Sciatic nerve (tissue), 2 donors: ENCODE measurements at places on chromosomes 2 and 18. TPM values are rescaled to one million over a fixed set of nuclear protein-coding genes. Genes with fewer than 3 reads are reported as not detected.
A peak's percentile ranks its signal among the peaks of the same experiment; 100 is the strongest.

POTEC gene
- total RNA-seq, result not detected

WBP1 gene
- 68.6 TPM for total RNA-seq

CRYBA2 gene
- total RNA-seq, result not detected

INHA gene
- 0.53 TPM for total RNA-seq

NOSTRIN gene
- total RNA-seq, result 36.2 TPM

NT5DC4 gene
- not detected for total RNA-seq

VWA3B gene
- total RNA-seq, result 0.80 TPM

HOXD11 gene
- total RNA-seq, result 0.40 TPM

IL1R2 gene
- 5.7 TPM for total RNA-seq

DPP4 gene
- 11.8 TPM for total RNA-seq

SLC66A2 gene
- total RNA-seq, result 65.2 TPM

LOXHD1 gene
- 0.89 TPM for total RNA-seq

RRM2 gene
- total RNA-seq, result 1.0 TPM

GRCh38 chr2:196534495-196534894 lies 105.0 kb upstream of the CCDC150 start:
- DNase-seq, result no peak

GRCh38 chr2:143843686-143844085 lies 676.2 kb downstream of the ZEB2 start:
- DNase-seq, result no peak

DNA sequence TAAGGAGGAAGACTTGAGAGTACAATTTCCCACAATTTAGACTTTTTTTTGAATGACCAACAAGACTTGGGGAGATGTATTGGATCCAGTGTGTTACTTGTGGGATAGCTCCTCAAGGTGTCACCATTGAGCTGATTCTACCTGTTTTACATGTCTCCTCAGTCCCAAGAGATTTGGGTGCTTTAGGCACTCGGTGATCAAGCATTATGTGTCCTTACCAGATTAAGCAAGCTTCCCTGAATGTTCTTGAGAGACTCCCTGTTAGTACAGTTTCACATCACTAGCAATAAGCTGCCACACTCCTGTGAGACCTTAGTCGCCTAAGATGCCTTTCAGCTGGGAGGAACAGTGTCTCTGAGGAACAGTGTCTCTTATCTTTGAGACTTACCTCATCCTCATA lies 384.3 kb upstream of the SYT4 start:
- no peak for DNase-seq

- no peak for DNase-seq
These were observed 1.2 kb upstream of the HES6 start for GRCh38 chr2:238240757-238241711.

DNA sequence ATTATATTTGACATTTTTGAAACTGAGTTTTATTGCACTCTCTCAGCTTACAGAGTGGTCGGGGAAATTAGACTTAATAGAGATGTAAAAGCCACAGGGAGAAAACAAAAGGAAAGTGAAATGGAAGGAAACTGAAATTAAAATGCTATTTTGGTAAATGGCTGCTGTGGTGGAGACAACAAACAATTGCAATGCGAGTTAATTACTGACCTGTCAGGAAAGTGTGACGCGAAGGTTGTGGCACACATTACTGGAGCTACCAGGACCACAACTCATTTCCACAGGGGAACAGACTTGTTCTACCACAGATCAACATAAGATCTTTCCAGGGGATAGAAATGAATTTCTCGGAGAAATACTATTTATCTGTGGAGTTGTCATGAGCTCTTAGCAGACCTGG lies 19.5 kb downstream of the ARHGAP15 start:
- no peak for DNase-seq

DNA sequence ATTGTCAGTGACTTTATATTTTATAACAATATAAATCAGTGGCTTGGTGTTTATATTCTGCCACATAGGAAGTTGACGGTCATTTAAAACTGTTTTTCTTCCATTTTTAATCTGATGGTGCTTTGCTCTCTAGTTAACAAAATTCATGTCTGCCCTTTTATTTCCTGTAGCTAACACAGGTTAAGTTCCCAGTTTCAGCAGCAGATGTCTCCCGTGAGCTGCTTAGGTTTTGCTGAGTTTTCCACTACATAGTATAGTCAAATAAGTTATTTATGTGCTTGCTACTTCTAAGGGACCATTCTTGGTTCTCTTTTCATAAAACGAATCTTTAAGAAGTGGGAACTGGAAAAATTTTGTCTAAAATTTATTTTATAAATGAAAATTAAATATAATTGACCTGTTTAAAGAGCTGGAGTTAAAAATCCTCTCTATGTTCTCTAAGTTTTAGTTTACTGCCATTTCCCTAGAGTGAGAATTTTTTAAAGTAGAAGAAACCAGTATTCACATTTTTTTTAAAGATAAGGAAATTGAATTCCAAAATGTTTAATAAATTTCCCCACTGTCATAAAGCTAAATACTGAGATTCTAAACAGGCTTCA lies 20.6 kb downstream of the HTR2B start:
- peak; percentile 77 for DNase-seq

DNA sequence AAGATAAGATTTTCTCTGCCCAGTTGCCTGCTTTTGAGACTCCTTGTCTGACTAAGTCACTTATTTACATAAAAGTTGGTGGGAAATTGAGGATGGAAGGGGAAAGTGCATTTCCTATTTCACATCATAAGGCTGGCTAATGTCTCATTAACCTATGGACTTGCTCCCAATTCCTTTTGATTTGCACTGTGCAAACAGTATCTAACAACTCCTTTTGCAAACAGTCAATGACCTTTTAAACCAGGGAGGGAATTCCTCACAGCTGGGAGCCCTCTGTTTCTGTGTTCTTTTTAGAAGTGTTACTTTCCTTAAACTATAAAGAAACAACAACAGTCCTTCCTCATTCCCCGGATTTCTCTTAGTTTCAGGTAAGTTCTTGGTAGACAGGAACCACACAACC lies 272.8 kb downstream of the RND3 start:
- no peak for DNase-seq

DNA sequence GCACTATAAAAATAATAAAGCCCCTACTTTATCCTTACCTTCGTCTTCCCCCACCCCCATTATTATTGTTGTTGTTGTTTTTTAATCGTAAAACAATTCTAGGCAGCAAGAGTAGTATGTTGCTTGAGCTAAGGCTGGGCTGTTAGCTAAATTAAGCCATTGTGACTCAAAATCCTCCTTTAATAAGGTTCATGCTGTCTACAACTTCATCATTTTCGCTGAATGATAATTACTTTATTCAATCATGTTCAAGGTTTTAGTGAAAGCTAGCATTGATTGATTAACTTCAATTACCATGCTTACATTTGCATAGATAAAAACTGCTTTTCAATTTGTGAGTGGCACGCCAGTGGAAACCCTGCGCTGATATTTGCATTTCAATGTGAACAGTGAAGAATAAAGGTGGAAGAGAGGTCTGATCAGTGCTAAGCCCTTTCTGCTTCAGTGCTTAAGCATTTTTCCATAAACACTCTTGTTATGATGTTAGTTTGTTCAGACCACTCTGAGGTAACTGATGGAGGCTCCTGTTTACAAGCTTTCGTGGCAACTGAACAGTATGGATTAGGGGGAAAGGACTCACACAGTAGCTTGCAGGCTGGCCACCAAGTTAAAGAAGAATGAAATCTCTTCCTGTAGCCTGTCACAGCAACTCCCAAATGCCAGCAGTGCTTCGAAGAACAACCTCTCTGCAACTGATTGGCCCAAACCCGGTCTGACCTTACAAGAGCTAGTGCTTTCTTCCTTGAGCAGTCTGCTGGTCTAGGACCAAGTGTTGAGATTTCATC lies 156.8 kb downstream of the GPD2 start:
- no peak for DNase-seq

- no peak for DNase-seq
These were observed 5.3 kb downstream of the KLF11 start for GRCh38 chr2:10048501-10049171.

DNA sequence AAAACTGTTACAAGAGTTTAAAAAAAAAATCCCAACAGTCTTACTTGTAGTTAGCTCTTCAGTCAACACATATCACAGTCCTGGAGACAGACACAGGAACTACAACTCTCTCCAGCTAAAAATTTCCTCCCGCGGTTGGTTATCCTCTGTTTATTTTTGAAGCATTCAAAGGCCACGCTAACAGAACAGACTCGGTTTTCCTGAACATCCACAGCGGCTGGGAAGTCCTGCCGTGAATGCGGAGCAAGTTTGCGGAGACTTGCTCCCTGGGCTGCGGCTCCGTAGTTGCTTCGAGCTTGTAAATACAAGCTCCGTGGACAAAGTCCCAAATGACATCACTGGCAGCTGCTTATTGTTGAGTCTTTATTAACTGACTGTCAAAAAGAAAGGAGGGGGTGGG lies at the start of gene NCKAP5:
Gene NCKAP5 (minus strand): TSS at position 292 of the 400 bp plus-strand sequence. CDS start 50,937 bp downstream, outside the sequence.
- peak; percentile 61 for DNase-seq

GRCh38 chr18:36592282-36592681 lies 236.5 kb downstream of the TPGS2 start:
- DNase-seq, result no peak

DNA sequence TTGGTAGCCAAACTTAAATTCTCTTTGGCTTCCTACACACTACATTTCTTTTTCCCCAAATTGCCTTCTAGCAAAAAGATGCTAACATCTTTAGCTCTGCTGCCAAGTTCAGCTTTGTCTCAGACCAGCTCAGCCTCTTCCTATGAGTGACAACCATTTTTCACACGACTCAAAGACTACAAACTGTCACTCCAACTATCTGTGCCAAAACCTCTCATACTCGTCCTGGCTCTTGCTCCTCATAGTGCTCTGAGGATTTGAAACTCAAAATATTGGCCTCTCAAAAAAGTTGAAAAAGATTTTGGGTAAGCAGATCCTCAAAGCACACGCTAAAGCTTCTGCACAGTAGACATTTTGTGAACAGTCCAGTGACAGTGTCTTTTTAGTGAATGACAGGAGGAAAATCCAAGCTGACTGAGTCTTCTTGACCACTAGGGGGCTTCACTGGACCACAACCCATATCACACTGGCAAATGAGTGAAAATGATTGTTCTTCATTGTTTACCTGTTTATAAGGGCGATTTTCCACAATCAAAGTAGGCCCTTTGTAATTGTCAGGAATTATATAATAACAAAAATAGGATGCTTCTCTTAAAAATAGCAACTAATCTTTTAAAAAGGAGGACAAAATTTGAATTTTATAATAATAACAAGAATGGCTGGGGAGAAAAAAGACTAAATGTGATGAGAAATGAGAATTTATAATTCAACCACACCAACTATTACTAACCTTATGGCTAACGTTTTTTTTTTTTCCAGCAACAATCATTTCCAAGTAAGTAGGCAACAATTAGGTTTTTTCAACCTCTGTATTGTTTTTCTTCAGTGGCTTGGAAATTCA lies 85.5 kb upstream of the PGAP1 start:
- no peak for DNase-seq

DNA sequence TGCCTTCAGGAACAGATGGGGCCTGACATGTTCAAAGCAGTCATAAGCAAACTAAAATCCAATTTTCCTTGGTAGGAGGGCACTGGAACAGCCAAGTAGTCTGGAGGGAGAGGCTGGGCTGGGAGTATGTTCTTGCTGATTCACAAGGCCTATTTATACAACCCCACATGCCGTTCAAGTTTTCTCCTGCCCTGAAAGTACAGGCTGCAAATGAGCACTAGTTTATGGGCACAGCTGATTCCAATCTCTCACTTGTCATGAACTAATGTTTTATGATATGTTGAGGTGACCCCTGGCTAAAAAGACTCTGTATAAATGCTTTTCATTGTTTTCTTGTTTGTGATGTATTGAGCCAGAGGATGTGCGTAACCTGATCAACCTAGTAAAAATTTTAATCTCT lies 183.4 kb upstream of the SRD5A2 start:
- DNase-seq, result no peak

GRCh38 chr18:37012452-37012851 lies 183.5 kb downstream of the KIAA1328 start:
- no peak for DNase-seq

DNA sequence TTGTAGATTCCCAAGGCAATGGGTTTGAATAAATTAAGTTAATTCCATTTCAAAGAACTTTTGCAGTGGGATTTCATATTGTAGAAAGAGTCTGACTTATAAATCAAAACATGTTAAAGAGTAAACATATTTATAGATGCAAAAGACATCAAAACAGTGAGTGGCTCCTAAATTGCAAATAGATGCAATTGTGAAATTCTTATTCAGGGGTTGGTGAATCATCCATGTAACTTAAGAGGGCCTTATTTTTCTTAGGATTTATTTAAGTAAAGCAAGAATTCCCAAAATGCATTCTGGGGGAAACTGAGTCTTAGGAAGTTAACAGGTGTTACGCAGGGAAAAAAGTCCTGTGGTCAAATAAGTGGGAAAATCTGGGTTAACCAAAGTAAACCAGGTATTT lies 11.3 kb downstream of the TANC1 start:
- DNase-seq, result no peak

DNA sequence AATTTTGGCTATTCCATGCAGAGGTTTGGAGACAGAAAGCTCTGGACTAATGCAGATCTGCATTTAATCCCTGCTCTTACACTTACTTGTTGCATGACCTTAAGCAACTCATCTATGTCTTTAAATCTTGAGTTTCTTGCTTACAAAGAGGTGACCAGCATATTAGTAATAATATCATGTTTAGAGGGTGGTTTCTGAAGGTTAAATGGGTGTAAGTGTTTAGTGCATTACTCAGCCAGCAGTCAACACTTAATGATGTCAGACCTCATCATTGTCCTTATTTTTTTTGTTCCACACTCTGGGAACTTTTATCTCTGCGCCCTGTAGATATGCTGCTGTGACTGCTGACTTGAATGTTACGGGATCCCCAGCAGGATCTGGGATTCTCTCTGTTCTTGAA lies 1.7 kb downstream of the IL1RL1 start:
- DNase-seq, result no peak
